Spinal cord (tissue), 10 donors: ENCODE measurements at places on chromosomes 1 and 21.

- DNase-seq, result no peak
Observed at GRCh38 chr1:119652587-119652986, 4.5 kb upstream of the ZNF697 start.

GRCh38 chr1:183586926-183587325, 3.3 kb downstream of the NCF2 start:
- no peak for DNase-seq

DNA sequence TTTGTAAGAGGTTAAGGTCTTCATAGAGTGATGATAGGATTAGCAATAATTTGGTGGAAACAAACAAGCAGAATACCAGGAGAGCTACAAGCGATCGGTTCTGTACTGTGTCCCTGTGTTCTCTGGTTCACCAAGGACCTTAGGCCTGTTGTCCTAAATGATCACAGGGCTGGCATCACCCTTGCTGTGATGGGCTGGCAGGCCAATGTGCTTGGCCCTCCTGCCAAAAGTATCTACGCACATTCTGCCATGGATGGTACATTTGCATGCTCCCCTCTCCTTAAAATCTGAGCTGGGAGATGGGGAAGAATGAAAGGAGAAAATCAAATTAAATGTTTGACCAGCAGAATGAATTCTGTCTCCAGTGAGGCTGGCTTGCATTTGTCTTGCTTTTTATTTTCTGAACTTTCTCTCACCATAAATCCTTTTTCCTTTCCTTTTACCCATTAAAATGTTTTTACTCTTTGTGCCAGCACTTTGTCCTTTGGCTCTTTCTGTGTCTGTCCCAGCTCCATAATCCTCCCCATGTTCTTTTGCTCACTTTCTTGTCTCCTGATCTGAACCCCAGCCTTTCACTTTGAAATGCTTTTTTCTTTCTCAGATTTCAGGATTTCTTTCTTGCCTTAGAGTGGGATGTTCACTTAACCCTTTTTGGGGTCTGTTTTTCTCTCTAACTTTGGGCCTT, 51.7 kb downstream of the PBX1 start:
- DNase-seq, result no peak

DNA sequence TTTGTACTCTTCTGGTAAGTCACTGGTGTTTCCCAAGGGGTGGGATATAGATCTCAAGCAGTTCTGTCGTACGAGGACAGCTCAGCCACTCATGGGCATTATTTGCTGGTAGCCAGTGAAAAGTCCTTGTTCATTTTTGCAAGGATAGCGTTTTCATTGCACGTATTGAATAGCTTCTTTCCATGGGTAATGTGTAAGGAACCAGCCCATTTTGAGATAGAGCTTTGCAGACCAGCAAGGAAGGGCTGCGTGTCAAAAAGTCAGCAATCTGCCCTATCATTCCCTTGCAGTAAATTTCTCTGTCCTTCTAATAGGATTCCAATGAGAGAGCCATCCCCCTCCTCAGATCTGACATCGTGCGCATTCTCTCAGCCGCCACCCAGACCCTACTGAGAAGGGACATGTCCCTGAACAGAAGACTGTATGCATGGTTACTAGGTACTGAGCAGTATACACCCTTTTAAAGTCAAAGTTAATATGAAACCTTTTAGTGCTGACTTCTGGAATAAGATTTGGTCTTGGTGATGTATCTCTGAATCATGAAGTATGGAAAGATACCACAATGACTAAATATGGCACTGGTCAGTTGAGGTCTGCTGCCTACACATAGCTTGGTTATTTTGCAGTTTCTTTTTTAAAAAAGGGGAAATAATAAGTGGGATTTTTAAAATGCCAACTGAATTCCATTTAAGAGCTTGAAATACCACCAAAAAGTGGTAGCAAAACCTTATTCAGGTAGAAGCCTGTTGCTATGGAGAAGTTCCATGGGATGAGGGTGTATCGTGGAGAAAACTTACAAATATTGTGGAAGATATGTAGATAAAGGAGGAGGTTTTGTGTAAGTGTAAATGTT, 55.3 kb downstream of the DOP1B start:
- DNase-seq, result no peak
